MCF 10A (cell line): ENCODE measurements at places on chromosomes 6 and 20. TPM values are rescaled to one million over a fixed set of nuclear protein-coding genes. Genes with fewer than 3 reads are reported as not detected.
A peak's percentile ranks its signal among the peaks of the same experiment; 100 is the strongest.

The TNFRSF6B gene
- 12.3 and 24.4 TPM in 2 replicates for total RNA-seq

The ANKRD66 gene
- not detected in 2 replicates for total RNA-seq

The HMGA1 gene
- 154 and 202 TPM in 2 replicates for total RNA-seq

The MYCT1 gene
- total RNA-seq, result not detected in 2 replicates

The MEP1A gene
- total RNA-seq, result not detected in 2 replicates

The GHRH gene
- total RNA-seq, result not detected in 2 replicates

The RNF39 gene
- total RNA-seq, result 2.3 and 3.6 TPM in 2 replicates

GRCh38 chr6:87110636-87111035 is 15.7 kb upstream of the CGA start:
- no peak overlapping the region for H3K27ac ChIP-seq
- no peaks in the 10 kb centered on the region for H3K27me3 ChIP-seq
- H3K4me1 ChIP-seq, result no peaks in the 10 kb centered on the region
- no peak overlapping the region for H3K4me3 ChIP-seq
- no peak for DNase-seq
- H3K36me3 ChIP-seq, result no peaks in the 10 kb centered on the region

GRCh38 chr6:87070741-87071140 is 24.2 kb downstream of the CGA start:
- DNase-seq, result no peak
- H3K4me1 ChIP-seq, result peaks cover 10% of the 10 kb centered on the region
- peaks cover 13% of the 10 kb centered on the region for H3K27me3 ChIP-seq

- H3K4me3 ChIP-seq, result no peak overlapping the region
- H3K36me3 ChIP-seq, result no peaks in the 10 kb centered on the region
- DNase-seq, result no peak
Observed at GRCh38 chr20:982754-983153, 19.4 kb downstream of the RSPO4 start.

DNA sequence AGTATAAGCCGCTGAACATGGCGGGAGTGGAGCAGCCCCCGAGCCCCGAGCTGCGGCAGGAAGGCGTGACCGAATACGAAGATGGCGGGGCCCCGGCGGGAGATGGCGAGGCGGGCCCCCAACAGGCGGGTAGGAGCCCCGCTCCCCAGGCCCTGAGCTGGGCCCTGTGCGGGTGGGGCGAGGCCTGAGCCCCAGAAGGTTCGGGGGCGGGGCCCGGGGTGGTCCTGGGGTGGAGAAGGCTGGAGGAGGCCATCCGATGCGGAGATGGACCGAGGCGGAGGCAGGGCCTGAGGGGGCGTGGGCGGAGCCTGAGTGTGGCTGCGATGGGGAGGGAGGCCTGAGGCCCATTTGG is 7.1 kb downstream of the L3MBTL1 start:
- H3K27me3 ChIP-seq, result no peaks in the 10 kb centered on the region
- no peak for DNase-seq
- peak overlapping the region; percentile 99 for H3K4me3 ChIP-seq
- H3K27ac ChIP-seq, result peak overlapping the region; percentile 89

GRCh38 chr6:41045664-41046063 is 3.4 kb downstream of the TSPO2 start:
- no peak for DNase-seq
- no peak overlapping the region for H3K27ac ChIP-seq
- no peaks in the 10 kb centered on the region for H3K36me3 ChIP-seq
- peaks cover 3% of the 10 kb centered on the region for H3K4me1 ChIP-seq
- H3K27me3 ChIP-seq, result no peaks in the 10 kb centered on the region

DNA sequence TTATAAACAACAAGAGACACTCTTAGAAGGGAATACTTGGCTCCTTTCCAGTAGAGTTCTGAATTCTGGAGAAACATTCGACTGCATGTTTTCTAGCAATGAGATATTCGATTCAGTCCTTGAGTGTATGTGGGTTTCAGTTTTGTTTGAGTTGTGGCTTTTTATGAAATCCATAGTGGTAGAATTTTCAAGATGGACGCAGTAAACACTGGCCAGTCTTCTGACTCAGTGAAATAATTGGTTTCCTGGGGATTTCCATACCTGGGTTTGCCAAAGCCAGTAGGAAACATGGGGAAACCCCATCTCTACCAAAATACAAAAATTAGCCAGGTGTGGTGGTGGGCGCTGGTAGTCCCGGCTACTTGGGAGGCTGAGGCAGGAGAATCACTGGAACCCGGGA is 273.5 kb upstream of the PLCB4 start:
- H3K27ac ChIP-seq, result no peak overlapping the region
- no peak for DNase-seq
- H3K36me3 ChIP-seq, result no peaks in the 10 kb centered on the region
- H3K4me3 ChIP-seq, result no peak overlapping the region
- H3K4me1 ChIP-seq, result no peaks in the 10 kb centered on the region

GRCh38 chr20:9349249-9349648 is 165.1 kb upstream of the LAMP5 start:
- no peak for DNase-seq
- H3K36me3 ChIP-seq, result no peaks in the 10 kb centered on the region
- no peak overlapping the region for H3K4me3 ChIP-seq
- no peak overlapping the region for H3K27ac ChIP-seq

DNA sequence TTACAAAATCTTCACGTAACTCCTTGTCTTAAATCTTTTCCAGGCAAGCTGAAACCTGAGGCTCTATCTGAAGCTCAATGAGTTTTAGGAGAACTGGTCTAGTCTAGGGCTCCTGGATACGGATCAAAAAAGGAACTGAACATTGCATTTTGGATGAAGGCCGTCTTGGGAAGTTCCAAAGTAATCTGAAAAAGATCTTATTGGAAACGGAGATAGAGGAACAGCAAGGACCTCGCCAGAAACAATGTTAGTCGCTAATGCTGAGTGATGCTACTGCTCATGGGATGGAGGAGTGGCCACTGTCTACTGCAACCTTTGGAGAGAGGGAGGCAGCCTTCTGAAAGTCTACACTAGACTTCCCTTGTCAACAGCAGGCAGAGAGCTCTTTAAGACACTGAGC is 91.4 kb upstream of the ATXN1 start:
- H3K36me3 ChIP-seq, result no peaks in the 10 kb centered on the region
- no peaks in the 10 kb centered on the region for H3K27me3 ChIP-seq
- peaks cover 17% of the 10 kb centered on the region for H3K4me1 ChIP-seq
- no peak overlapping the region for H3K4me3 ChIP-seq
- no peak overlapping the region for H3K27ac ChIP-seq

DNA sequence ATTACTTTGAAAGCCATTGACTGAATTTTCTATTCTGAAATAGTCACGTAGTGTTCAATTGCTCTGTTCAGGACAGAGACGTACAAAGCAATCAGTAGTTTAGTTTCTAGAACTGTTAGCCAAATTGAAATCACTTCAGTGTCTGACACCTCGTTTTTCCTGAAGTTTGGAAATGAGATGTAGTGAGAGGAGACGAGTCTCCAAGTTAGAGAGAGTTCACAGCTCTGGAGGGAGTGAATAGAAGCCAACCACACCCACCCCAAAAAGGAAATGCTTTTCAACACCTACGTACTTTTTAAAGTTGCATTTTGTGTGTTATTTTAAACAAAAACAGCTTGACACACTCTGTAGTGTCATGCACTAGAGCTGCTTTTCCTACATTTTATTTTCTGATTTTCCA is 296.0 kb downstream of the ADGRG6 start:
- DNase-seq, result no peak
- no peaks in the 10 kb centered on the region for H3K36me3 ChIP-seq
- H3K4me1 ChIP-seq, result no peaks in the 10 kb centered on the region
- no peaks in the 10 kb centered on the region for H3K27me3 ChIP-seq
- H3K27ac ChIP-seq, result no peak overlapping the region

DNA sequence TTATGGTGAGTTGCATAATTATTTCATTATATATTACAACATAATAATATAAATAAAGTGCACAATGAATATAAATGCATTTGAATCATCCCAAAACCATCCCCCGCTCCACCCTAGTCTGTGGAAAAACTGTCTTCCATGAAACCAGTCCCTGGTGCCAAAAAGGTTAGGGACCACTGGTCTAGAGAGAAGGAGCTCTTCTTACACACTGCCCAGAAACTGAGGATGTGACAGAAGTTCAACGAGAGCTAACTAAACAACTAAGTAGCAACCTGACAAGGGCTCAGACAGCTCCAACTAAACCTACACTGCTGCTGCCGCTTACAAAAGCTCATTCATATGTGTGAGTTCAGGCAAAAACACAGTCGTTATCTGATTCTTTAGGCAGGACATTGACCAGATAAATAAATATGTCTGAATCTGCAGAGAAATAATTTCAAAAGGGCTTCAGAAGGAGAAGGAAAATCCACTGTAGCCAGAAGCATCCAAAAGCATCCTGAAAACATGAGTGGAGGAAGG is 125.9 kb downstream of the ATXN1 start:
- no peak overlapping the region for H3K4me3 ChIP-seq
- DNase-seq, result peak; percentile 13
- H3K27me3 ChIP-seq, result no peaks in the 10 kb centered on the region
- H3K36me3 ChIP-seq, result peaks cover 5% of the 10 kb centered on the region

GRCh38 chr6:166724576-166724975 is 97.5 kb upstream of the RPS6KA2 start:
- H3K4me1 ChIP-seq, result no peaks in the 10 kb centered on the region
- peaks cover 14% of the 10 kb centered on the region for H3K27me3 ChIP-seq
- H3K4me3 ChIP-seq, result no peak overlapping the region
- no peak overlapping the region for H3K27ac ChIP-seq

DNA sequence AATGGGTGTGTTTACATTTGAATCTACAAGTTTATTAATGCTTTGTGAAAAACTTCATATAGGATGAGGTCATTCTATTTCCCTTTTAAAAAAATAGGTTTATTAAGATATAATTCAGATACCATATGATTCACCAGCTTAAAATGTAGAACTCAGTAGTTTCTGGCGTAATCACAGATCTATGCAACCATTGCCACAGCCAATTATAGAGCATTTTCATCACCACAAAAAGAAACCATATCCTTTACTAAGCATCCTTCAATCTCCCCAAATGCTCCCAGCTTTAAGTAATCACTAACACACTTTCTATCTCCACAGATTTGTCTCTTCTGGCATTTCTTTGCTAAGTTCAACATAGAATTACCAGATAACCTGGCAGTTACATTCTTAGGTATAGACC is 137.2 kb downstream of the PTPRT start:
- H3K36me3 ChIP-seq, result no peaks in the 10 kb centered on the region
- H3K27ac ChIP-seq, result no peak overlapping the region
- H3K4me1 ChIP-seq, result no peaks in the 10 kb centered on the region
- DNase-seq, result no peak
- H3K27me3 ChIP-seq, result no peaks in the 10 kb centered on the region
- no peak overlapping the region for H3K4me3 ChIP-seq

DNA sequence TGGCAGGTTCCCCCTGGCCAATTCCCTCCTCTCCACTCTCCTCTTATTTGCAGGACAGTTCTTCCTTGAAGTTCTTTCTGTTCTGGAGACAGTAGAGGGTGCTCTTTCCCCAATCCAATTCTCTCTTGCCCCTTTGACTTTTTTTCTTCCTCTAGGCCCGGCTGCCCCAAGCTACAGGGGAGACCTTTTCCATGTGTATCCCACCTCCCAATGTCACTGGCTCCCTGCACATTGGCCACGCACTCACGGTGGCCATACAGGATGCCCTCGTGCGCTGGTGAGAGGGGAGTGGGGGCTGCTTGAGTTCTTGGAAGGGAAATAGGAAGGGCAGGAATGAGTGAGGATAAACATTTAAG is 1.5 kb downstream of the VARS2 start:
- no peaks in the 10 kb centered on the region for H3K27me3 ChIP-seq
- H3K4me1 ChIP-seq, result peaks cover 18% of the 10 kb centered on the region
- peaks cover 52% of the 10 kb centered on the region for H3K36me3 ChIP-seq
- H3K4me3 ChIP-seq, result peak overlapping the region; percentile 77

GRCh38 chr6:53349209-53349693 is 501 bp upstream of the ELOVL5 start:
- peak overlapping the region; percentile 92 for H3K4me3 ChIP-seq
- H3K27me3 ChIP-seq, result no peaks in the 10 kb centered on the region
- DNase-seq, result no peak
- H3K4me1 ChIP-seq, result peaks cover 30% of the 10 kb centered on the region

DNA sequence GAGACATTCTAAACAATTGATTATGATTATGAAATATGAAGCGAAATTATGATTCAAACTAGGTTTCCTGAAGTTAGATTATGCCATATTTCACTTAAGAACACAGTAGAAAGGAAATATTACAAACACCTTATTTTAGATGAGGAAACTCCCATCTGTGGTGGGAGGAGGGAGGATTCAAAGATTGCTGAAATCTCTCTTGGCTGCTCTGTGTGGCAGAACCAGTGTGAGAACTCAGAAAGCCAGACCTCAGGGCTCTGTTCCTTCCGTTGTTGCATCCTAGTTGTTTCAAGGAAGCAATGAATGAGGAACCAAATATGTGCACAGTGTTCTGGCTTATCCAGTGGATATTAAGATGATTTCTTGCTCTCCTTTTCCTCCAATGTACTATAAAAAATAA is 2.1 kb downstream of the TAAR5 start:
- no peak for DNase-seq
- H3K36me3 ChIP-seq, result no peaks in the 10 kb centered on the region
- peaks cover 89% of the 10 kb centered on the region for H3K27me3 ChIP-seq

GRCh38 chr20:60113024-60113724 is 155.0 kb downstream of the CDH26 start:
- no peak overlapping the region for H3K27ac ChIP-seq
- H3K4me1 ChIP-seq, result no peaks in the 10 kb centered on the region
- H3K27me3 ChIP-seq, result peaks cover 45% of the 10 kb centered on the region
- H3K4me3 ChIP-seq, result no peak overlapping the region

DNA sequence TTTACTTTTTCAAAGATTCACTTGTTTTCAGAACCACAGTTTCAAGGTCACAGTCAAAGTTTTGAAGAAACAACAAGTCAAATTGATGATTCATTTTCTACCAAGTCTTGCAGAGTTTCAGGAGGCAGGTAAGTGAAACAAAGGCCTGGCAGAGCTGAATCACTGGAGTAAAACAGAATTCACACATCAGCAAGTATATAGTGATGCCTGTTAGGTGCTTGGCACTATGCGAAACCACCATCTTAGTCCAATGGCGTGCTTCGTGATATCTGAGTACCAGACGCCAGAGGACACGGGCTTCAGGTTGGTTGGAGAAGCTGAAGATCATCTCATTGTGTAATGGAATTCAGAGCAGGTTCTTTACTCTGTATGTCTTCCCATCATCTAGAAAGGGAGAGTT is 75.9 kb downstream of the RTN4IP1 start:
- no peak overlapping the region for H3K4me3 ChIP-seq
- peak overlapping the region; percentile 16 for H3K27ac ChIP-seq
- H3K36me3 ChIP-seq, result peaks cover 77% of the 10 kb centered on the region
- H3K27me3 ChIP-seq, result no peaks in the 10 kb centered on the region
- H3K4me1 ChIP-seq, result peaks cover 16% of the 10 kb centered on the region

- DNase-seq, result no peak
- H3K36me3 ChIP-seq, result peaks cover 90% of the 10 kb centered on the region
- H3K27me3 ChIP-seq, result no peaks in the 10 kb centered on the region
- H3K4me1 ChIP-seq, result peaks cover 59% of the 10 kb centered on the region
- H3K27ac ChIP-seq, result peak overlapping the region; percentile 73
Observed at GRCh38 chr20:3803289-3803688, 7.2 kb downstream of the CDC25B start.

DNA sequence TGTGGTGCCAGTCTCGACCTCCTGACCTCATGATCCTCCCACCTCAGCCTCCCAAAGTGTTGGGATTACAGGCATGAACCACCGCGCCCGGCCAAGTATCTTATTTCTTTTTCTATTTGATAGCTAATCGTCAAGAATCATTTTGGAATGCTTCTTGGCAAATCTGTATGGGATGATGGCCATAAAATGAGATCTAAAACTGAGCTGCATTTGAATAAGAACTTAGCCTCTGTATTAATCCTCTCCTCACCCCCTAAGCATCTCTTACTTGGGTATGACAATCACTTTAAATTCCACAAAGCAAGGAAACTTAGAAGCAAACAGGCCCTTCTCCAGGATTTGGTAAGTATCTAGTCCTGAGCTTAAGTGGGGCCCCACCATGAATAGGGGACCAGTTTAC is 108.9 kb upstream of the BTBD3 start:
- H3K4me3 ChIP-seq, result no peak overlapping the region
- H3K4me1 ChIP-seq, result peaks cover 17% of the 10 kb centered on the region
- no peak overlapping the region for H3K27ac ChIP-seq
- no peaks in the 10 kb centered on the region for H3K36me3 ChIP-seq
- no peak for DNase-seq
- no peaks in the 10 kb centered on the region for H3K27me3 ChIP-seq
